ENCODE measurements at places on chromosomes 12 and 14.
A peak's percentile ranks its signal among the peaks of the same experiment; 100 is the strongest.

GRCh38 chr12:64694130-64695040, 64.8 kb downstream of the GNS start:
- no peak for DNase-seq

- DNase-seq = no peak
These were observed 393.1 kb upstream of the RGS6 start for GRCh38 chr14:71538938-71539649.

DNA sequence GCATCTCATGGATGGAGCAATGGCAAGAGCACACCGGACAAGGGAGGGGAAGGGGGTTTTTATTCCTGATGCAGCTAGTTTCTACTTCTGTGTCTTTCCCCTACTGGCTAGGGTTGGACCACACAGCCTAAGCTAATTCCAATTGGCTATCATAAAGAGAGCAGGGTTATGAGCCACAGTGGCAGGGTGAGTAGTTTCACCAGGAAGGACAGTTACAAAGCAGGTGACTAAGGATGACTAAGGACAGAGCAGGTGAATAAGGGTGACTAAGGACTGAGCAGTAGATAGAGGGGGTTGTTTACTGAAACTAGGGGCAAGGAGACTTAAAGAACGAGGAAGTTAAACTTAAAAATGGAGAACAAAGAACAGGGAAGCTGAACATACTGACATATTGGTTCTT, 321.4 kb upstream of the SEL1L start:
- DNase-seq = no peak

DNA sequence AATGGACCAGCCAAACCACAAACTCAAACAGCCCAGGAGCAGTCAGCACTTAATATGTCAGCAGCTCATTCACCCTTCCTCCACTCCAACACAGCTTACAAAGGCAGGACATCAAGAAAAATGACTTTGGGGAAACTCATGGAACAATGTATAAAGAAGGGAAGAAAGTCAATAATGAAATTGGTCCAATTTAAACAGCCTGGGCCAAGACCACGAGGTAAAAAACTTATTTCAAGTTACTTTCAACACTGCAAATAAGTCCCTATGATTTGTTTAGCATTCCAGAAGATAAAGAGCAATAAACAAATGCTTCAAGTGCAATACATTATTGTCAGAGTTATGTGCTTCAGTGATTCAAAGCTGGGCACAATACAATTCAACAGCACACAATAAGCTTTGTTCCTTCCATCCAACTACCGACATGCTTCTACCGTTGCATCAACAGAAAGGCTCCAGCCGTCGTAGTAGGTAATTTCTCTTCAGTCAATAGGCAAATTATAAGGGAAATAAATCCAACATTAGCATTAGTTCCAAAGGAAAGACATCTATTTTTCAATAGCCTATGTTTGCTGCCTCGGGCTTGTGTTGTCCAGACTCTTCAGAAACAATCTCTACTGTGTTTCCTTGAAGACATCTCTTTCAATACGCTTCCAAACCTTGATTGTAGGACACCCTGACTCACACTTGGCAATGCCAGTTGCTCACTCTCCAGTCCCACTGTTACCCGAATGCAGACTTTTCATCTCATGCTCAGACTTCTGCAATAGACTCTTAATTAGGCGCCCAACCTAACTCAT, 225.7 kb downstream of the NUAK1 start:
- no peak for DNase-seq

GRCh38 chr14:75634848-75635247, 25.8 kb downstream of the ERG28 start:
- no peak for DNase-seq

GRCh38 chr12:82425241-82425640, 66.9 kb downstream of the METTL25 start:
- DNase-seq = no peak

DNA sequence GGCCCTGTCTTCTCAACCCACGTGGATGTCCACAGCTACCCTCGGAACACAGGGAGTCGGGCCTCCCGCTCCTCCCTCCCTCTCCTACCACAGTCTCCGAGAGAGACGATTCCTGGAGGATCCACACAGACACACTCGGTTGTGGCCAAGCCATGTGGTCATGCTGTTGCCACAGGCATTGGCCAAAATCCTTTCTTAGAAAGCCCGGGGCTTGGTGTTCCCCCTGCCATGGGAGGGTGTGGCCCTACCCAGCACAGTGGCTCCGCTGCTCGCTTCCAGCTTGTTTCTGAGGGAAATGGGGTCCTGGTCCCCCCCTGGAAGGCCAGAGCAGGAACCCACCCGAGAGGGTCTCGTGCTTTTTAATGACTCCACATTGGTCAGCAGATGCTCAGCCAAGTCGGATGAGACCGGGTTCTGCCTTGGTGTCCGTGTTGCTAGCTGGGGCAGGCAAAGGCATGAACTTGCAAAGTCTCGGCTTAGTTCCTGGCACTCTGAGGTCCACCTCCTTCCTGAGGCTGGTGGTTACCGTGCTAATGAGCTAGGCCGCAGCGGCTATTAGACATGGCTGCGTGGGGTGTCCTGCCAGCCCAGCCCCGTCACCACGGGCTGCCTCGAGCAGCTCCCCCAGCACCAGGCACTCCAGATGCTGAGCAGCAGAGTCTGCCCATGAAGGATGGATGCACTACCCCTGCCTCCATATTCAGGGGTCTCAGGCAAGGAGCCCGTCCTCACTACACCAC, 46.8 kb upstream of the MEG3 start:
- no peak for DNase-seq

DNA sequence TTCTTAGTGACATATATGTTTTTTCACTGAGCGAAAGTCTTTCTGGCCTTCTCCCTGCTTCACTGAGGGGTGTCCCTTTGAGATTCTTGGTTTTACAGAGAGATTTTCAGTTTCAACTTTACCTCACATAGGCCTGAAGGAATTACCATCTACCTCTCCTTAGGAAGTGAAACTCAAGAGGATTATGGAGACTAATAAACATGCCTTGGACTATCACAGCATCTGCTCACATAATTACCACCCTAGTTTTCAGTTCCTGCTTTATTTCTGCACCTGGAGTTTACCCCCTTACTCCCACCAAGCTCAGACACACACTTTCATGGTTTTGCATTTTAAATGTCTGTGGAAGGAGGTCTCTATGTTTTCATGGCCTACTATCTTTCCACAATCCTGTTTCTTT, 118.3 kb upstream of the SCAF11 start:
- DNase-seq = no peak

DNA sequence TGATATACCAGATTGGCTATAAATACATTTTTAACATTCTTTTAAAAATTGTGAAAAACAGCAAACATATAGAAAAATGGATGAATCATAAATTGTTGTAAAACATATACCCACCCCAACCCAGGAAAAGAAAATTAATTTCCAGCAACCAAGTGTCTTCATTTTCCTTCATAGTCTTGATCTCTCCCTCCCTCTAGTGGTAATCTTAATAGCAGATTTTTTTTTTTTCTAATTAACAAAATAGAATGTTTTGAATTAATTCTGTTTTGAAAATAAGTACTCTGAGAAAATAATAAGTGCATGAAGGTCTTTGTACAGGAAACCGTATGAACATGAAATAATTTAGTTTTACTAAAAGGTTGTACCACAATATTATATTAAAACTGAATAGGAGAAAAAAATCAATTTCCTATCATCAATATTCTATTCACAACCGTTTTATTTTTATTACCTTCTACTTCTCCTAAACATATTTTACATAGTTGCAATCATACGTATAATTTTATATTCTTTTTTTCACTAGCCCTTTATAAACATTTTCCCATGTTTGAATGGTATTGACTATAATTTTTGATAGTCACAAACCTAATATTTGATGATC, 7.0 kb downstream of the ETNK1 start:
- DNase-seq = no peak

DNA sequence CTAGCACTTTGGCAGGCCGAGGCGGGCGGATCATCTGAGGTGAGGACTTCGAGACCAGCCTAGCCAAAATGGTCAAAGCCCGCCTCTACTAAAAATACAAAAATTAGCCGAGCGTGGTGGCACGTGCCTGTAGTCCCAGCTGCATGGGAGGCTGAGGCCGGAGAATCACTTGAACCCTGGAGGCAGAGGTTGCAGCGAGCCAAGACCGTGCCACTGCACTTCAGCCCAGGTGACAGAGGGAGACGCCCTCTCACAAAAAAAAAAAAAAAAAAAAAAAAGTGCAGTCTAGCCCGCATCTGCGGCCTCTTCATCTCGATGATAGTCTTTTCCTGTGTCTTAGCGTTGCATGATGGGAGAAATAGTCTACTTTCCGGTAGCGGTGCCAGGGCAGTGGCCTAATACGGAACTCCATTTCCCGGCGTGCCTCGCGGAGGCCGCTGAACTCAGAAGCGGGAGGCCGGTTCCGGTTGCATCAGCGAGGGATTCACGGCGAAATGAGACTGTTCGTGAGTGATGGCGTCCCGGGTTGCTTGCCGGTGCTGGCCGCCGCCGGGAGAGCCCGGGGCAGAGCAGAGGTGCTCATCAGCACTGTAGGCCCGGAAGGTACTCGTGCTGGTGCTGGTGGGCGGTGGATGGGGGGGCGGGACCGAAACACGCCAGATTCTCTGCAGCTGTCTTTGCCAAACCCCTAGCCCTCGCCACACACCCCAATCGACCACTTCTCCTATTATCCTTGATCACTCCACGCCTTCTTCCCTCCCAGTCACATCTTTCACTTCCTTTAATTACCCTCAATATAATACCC, at the start of gene MARS1:
Gene MARS1 (plus strand): TSS at position 472 of the 805 bp plus-strand sequence. CDS start 23 bp downstream, at position 495.
- peak; percentile 81 for DNase-seq

DNA sequence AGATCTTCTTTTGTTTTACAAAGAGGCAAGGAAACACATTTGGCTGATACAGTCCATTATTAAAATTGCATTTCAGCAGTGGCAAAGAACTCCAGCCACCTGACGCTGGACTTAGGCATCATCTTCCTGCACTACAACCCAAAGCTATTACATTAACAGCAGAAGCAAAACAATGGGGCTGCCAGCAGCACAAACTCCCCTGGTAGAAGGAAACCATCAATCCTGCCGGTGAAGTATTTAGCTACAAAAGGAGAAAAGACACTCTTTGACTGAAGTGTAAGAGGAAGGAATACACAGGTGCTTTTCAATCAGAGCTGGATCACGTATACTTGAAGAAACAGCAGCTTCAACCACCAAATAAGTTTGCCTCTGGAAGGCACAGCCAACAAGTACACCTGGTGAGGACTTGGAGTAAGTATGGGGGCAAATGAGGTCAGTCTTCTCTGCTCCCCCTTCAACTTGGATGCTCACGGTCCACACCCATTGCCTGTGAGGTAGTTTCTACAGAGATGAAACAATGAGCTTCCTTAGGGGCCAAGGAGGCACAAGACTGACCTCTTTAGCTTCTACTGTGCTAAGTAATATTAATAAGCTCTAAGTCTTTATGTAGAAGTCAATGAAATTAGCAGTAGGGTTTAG, 125.9 kb upstream of the FOXN3 start:
- DNase-seq = no peak

GRCh38 chr12:46874642-46875041, 48.8 kb upstream of the SLC38A4 start:
- no peak for DNase-seq

DNA sequence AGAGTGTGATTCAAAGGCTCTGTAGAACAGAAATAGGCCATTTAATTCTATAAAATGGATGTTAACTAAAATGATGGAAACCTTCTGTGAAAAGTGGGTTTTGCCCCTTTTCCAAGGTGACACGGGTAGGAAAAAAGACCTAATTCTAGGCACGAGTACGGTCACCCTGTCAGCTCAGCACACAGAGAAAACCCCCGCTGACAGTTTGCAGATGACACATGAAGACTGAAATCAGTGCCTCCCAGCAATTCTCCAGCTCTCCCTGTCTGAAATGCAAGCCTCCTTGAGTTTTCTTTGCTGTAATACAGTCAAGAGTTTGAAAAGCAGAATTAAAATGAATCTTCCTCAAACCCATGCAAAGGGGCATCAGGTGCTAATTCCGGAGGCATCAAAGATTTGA, 230.0 kb downstream of the TMEM132D start:
- DNase-seq = no peak

GRCh38 chr12:101501410-101501995, 26.4 kb downstream of the SPIC start:
- no peak for DNase-seq

- no peak for DNase-seq
These were observed 5.4 kb upstream of the LPAR5 start for GRCh38 chr12:6641131-6641530.

DNA sequence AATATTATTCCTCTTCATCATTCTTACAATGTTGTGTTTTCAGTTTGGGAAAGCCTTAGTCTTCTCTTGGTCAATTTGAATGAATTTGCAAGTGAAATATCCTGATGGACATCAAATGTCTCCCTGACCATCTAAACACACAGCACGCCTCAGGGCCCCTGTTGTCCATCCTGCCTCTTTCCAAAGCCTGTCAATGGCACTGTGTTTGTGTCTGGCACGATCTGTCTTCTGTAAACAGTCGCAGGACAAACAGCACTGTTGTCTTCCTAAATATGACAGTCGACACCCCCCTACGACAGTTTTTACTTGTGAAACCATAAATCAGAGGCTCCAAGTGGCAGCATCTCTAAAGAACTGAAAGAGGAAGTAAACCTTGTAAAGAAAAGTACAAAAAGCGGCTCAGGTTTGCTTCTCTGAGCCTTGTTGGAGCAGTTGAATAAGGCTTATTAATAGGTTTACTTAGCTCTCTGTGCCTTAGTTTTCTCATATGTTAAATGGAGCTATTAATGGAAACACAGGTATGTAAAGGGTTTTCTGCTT, 285.8 kb downstream of the NRXN3 start:
- no peak for DNase-seq

GRCh38 chr12:91722072-91722471, 423.6 kb downstream of the BTG1 start:
- DNase-seq = no peak

DNA sequence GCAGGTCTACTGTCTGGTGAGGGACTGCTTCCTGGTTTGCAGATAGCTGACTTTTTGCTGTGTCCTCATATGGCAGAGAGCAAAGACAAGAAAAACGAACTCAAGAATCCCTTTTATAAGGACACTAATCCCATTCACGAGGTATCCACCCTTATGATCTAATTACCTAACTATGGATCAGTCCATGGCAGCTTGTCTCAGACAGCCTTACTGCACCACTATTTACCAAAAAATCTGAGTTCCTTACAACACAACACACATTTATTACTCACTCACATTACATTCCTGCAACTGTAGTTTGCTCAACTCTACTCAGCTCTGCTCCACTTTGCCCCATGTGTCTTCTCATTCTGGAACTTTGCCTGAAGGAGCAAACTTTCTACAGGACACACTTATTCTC, 10.1 kb upstream of the SLC6A15 start:
- DNase-seq = no peak

GRCh38 chr12:132803888-132804287, 24.8 kb downstream of the GOLGA3 start:
- no peak for DNase-seq

DNA sequence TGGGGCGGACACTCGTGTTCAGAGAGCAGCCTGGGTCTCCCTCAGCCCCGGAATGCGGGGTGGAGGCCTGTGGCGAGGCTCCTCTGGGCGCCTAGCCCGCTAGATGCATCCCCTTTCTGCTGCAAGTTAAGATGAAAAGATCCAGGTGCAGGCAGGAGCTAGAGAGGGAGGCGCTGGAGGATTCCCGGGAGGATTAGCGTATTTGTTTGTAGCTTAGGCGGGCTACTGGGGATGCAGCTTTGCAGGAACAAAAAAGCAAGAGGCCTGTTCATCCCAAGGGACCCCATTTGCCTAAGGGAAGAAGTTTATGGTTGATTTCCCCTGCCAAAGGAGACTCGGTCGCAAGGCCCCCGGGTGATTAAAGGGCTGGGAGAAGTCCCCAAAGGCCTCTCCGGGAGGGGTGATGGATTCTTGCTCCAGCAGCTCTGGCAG, 824 bp downstream of the CCDC177 start:
- no peak for DNase-seq

- DNase-seq = no peak
These were observed 212.6 kb downstream of the PCNX1 start for GRCh38 chr14:71119832-71120231.
